Activated naive CD4-positive, alpha-beta T cell treated with anti-CD3 and anti-CD28 coated beads, Interleukin-2, amount 50 U/mL, for 72 hours (primary cell): ENCODE measurements at places on chromosomes 13 and 19.

DNA sequence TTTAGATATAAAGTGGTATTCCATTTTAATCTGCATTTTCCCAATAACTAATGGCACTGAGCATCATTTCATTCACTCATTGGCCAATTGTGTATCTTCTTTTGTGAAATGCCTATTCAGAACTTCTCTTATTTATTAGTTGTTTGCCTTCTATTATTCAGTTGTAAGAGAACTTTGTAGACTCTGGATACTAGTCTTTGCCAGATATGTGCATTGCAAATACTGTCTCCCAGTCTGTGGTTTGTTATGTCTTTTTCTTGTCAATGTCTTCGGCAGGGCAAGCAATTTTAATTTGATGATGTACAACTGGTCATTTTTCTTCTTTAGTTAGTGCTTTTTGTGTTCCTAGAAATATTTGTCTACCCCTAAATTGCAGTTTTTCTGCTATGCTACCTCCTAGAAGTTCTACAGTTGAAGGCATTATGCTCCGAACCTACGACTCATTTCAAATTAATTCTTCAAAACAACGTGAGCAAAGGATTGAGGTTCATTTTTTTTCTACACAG, 115.9 kb downstream of the TSHZ3 start:
- no peak for DNase-seq

- no peak for DNase-seq
These were observed 6.8 kb downstream of the FREM2 start for GRCh38 chr13:38693641-38694040.

GRCh38 chr13:25347151-25347550, 24.6 kb upstream of the ATP8A2 start:
- DNase-seq, result no peak

GRCh38 chr13:38519229-38519911, 167.5 kb upstream of the FREM2 start:
- no peak for DNase-seq

GRCh38 chr13:113538689-113539058, 45.9 kb upstream of the TFDP1 start:
- DNase-seq, result no peak

DNA sequence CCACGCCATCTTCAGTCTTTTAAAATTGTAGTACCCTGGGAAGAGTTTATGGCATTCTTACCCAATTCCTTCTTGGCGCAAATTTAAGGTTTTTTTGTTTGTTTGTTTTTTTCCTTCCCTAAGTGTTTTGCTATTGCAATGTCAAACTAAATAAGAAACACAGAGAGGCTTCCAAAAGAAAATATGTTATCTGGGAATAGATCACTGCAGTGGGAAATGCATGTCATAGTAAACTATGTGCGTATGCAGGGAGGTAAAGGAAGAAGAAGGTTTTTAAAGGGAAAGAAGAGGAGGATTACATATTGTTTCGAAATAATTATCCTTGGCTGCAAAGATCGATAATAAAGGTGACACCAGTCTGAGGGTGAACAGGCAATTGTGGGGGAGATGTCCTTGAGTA, 13.2 kb downstream of the CLEC11A start:
- DNase-seq, result no peak
